Bronchus fibroblast of lung (primary cell): ENCODE measurements at places on chromosomes 1 and 21. TPM values are rescaled to one million over a fixed set of nuclear protein-coding genes. Genes with fewer than 3 reads are reported as not detected.

COX20 gene
- total RNA-seq, result 23.9 and 31.6 TPM in 2 replicates

CENPS gene
- total RNA-seq, result 17.4 and 18.7 TPM in 2 replicates

CELF3 gene
- not detected in 2 replicates for total RNA-seq

IL19 gene
- not detected in 2 replicates for total RNA-seq

PLPPR5 gene
- under 0.01 TPM in 2 replicates for total RNA-seq

GNAT2 gene
- 0.30 TPM in 1 of 2 replicates, not detected in the other for total RNA-seq

TSTD1 gene
- 4.2 and 4.6 TPM in 2 replicates for total RNA-seq

ASAP3 gene
- total RNA-seq, result 25.6 TPM in 2 replicates
